ENCODE measurements at places on chromosomes 3 and 15. TPM values are rescaled to one million over a fixed set of nuclear protein-coding genes. Genes with fewer than 3 reads are reported as not detected.

DNA sequence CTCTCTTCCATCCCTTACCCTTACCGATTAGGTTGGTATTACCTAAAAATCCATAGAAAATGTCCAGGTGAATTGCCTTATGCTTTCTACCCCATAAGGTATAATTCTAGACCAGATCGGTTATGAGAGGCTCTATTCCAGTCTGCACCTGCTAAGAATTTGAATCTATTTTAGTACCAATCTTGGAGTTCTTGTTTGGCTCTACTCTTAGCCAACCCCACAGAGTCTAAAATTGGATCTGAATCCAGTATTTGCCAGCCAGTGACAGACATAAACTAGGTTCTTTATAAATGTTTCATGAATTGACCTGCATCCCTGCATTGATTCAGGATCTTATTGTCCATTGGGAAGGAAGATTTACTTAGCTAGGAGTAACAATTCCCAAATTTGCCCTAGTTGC lies 6.5 kb downstream of the KLHL24 start:
- no peak for DNase-seq

DNA sequence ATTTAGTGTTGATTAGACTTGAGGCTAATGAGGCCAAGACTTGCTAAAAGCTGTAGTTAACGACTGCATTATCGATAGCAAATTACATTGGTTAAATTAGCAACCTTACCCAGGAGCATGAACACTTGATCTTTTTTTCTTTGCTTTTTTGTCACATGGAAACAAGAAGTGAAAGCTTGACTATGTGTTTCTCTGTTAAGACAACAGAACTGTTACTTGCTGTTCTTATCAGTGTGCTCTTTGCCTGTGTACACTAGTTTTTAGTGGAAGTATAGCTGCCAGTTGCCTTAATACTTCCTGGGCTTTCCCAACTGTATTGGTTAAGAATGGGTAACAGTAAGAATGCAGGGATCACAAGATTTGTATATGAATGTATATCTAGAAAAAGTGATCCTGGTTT lies 625.5 kb downstream of the NAALADL2 start:
- no peak for DNase-seq

DNA sequence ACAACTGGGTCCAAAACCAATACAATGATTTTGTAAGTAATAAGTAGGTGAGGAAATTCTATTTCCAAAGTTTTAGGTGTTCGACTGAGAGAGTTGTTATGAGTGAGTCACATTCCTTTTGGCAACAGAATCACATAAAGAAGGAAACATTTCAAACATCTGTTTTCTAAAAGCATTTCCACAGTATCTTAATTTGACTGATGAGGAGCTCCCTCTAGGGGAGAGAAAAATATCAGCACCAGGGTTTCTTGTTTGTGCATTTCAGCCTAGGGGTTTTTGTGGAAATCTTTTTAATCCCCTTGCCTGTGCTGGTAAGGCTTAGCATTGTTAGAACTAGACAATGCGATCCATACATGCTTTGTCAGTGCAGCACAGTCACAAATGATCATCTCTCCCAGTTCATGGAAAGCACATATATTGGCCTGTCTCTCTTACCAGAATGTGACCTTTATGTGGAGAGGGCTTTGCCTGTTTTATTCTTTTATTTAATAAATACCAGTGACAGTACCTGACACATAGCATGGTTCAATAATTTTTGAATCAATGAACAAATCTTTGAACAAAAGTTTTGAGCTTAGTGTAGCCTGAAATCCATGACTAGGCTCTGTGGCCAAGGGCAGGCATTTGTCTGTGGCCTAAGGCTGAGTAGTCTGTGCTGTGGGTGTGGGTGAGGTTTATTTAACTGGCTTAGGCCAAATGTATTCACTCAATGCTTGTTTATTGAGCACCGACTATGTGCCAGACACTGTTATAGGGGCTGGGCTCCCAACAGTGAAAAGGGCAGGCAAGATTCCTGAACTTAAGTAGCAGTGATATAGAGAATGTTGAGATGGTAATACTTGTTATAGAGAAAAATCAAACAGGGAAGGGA lies 21.1 kb upstream of the IQCF6 start:
- DNase-seq = peak; percentile 88

DNA sequence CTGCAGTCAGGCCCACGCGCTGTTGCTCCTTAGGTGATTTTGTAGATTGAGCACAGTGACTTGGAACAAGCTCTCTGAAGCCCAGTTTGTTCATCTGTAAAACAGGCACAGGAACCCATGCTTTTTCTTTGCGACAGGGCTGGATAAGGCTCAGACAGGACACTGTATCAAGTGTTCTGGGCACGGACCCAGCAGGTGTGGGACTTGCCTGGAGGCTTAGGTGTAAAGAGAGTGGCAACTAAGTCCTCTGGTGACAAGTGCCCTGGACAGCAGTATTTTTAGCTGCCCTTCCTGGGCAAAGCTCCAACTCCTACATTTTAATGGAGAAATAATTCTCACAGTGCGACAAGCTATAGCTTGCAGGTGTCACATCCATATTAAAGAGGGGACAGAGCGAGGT lies 32.2 kb downstream of the CD276 start:
- no peak for DNase-seq

GRCh38 chr15:59548501-59549226 lies 62.9 kb upstream of the GCNT3 start:
- DNase-seq = no peak

DNA sequence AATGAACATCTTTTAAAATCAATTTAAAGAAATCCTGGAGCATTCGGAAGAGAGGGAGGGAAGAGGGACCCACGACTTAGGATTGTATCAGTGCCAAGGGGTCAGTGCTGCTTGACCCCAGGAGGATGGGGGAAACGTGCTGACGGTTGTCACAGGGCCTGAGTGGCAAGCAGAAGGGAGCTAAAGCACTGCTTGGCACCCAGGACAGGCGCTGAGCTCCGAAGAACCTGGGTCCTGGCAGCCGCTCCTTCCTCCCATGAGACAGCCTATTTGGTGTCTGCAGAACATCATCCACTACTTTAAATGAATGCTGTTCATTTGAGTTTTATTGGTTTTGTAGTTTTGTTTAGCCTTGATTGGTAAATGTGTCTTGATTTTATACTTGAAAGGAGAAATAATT lies 54.5 kb downstream of the RGMA start:
- DNase-seq = no peak

Gene IL17RC
- 47.9 TPM for total RNA-seq

DNA sequence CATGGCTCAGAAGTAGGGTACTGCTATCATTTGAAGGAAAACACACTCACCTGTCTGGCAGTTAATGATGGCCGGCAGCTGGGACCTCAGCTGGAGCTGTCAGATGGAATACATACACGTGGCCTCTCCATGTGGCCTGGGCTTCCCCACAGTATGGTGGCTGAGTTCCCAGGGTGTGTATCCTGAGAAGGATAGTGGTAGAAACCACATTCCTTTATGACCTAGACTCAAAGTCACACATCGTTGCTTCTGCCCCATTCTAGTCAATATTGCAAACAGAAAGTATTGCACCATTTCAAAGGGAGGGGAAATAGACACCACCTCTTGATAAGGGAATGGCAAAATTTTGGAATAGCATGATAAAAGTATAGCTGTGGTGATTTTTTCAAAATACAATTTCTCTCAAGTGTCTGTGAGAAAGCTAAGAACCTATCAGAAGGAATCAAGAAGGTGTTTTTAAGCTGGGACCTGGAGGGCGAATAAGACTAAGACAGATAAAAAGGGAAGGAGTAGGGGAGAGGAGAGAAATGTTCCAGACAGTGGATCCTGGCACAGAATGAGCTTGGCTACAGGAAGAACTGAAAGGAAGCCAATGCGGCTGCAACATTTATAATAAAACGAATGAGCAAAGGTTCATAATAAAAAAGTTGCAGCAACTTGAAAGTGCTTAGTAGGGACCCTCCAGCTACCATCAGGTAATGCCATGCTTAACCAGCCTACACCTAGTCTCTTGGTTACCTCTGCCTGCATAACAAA lies 40.1 kb upstream of the GALNT15 start:
- peak; percentile 66 for DNase-seq

DNA sequence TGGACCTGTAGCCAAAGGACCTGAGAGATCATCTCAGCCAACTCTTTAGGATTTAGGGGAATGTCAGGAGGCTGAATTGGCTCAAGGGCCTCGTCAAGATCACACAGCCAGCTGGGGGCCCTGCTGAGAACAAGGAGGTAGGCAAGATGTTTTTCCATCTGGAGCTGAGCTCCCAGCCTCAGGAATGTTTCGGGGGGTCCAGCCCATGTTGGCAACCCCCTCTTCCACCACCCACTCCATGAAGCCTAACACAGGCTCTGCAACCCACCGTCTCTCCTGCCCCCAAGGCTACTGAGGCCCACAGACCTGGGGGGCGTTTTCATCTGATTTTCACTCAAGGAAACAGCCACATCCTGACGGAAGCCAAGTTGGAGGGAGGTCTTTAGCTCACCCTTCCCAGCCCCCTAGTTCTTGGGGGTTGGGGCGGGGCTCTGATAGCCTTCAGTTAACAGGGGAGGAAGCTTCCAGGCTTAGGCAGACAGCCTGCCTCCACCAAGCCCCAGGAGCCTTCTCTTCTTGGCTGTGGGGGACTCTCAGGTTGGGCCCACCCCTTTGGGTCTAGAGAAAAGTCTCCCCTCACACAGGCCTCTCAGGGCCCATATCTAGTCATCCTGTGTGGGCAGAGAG lies 48.8 kb downstream of the EPHB3 start:
- no peak for DNase-seq

Gene ILDR1
- total RNA-seq = not detected

Gene SUSD5
- total RNA-seq = 2.9 TPM

- no peak for DNase-seq
Observed at GRCh38 chr15:58762731-58763130, 8.4 kb upstream of the MINDY2 start.

GRCh38 chr3:54999159-54999558 lies 71.3 kb upstream of the LRTM1 start:
- peak; percentile 88 for DNase-seq

- DNase-seq = no peak
Observed at GRCh38 chr3:195825857-195826804, 14.4 kb upstream of the MUC4 start.

- no peak for DNase-seq
Observed at GRCh38 chr3:159818997-159819500, 169.6 kb upstream of the IL12A start.

GRCh38 chr3:123743121-123743520 lies 141.0 kb downstream of the MYLK start:
- peak; percentile 37 for DNase-seq

- no peak for DNase-seq
Observed at GRCh38 chr3:24500806-24501205, 6.2 kb upstream of the THRB start.

Gene SST
- total RNA-seq = not detected

Gene CELF6
- total RNA-seq = 1.6 TPM

- no peak for DNase-seq
Observed at GRCh38 chr3:122168044-122168443, 15.4 kb upstream of the CASR start.

Gene ADGRG7
- not detected for total RNA-seq

DNA sequence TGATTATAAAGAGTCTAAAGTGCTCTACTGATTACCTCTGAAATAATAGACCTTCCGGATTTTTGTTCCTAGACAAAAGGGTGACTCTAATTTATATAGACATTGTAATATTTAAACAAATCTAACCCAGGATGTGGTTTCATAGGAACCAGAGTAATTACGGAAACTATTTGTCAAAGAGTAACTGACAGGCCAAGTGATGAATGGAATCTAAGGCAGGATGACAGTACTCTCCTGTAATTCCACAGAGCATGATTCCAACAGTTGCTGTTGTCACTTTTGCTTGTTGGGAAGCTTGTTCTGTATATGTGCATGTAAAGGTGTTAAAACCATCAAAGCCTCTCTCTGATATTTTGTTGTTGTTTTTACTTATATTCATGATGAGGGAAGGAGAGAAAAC lies 1141.0 kb downstream of the IGSF11 start:
- DNase-seq = no peak

Gene AGTR1
- 3.2 TPM for total RNA-seq

Gene CELSR3
- total RNA-seq = 0.81 TPM

Gene TGM5
- total RNA-seq = not detected

DNA sequence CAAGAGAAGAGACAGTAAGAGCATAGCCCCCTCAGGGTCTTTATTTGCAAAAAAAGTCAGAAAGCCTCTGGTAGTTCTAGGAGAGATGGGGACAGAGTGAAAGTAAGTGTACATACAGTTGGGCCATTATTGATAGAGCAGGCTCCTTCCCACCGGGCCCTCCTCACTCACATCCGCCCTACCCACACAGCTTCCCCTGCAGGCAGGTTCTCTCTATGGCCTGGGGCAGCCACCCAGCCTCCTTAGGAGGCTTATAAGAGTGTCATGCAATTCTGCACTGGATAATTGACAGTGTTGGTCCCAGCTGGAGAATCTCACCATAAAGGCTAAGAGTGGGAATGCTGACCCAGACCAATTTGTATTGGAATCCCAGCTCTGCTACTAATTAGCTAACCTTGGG lies 49.5 kb downstream of the SLC30A4 start:
- no peak for DNase-seq

GRCh38 chr3:48565591-48566400 lies 2.2 kb upstream of the UCN2 start:
- DNase-seq = peak; percentile 60

Gene RFX7
- 4.1 TPM for total RNA-seq

DNA sequence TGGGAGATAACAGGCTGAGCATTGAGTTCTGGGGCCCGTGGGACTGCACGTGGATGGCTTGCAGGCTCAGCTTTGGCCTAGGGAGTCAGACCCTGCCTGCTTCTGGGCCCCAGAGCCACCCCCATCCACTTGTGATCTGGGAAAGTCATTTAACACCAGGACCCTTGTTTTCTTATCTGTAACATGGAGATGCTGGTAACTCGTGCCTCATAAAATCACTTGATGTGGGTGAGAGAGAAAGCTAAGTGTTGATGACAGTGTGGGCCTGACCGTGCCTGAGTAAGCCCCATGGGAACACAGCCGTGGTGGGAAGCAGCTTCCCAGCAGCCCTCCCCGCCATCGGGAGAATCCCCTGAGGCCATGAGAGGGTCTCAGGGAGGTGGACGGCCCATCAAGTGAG lies 378.1 kb downstream of the GABRB3 start:
- DNase-seq = no peak

DNA sequence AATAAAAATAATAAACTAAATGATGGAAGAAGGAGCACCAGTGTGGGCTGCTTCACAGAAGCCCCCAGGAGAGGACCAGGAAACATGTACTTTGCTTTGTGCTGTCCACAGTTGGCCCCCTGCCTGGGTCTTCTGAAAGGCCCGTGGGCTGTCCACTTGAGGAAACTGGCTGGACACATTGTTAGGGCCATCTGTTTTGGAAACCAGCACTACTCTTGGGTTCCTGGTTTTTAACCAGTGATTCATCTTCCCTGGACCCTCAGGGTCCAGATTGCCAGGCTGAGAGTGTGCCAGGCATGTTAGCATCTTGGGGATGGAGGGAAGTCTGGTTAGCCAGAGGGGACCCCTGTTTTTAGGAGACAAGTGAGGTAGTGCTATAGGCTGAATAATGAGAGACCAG lies 297.2 kb upstream of the C2CD4B start:
- DNase-seq = no peak

GRCh38 chr15:69553686-69554085 lies 101.1 kb downstream of the RPLP1 start:
- DNase-seq = no peak

Gene PPP1R2
- total RNA-seq = 60.1 TPM

Gene CD276
- 87.3 TPM for total RNA-seq
